D721Med (cell line): ENCODE measurements at places on chromosomes 3 and 15.
A peak's percentile ranks its signal among the peaks of the same experiment; 100 is the strongest.

GRCh38 chr15:88865498-88866099, 29.7 kb downstream of the HAPLN3 start:
- no peak for DNase-seq

GRCh38 chr3:178672275-178672674, 136.0 kb downstream of the KCNMB2 start:
- no peak for DNase-seq

GRCh38 chr3:8239718-8240695, 261.6 kb upstream of the LMCD1 start:
- no peak for DNase-seq

GRCh38 chr3:142947799-142948575, 15.5 kb downstream of the PAQR9 start:
- no peak for DNase-seq

DNA sequence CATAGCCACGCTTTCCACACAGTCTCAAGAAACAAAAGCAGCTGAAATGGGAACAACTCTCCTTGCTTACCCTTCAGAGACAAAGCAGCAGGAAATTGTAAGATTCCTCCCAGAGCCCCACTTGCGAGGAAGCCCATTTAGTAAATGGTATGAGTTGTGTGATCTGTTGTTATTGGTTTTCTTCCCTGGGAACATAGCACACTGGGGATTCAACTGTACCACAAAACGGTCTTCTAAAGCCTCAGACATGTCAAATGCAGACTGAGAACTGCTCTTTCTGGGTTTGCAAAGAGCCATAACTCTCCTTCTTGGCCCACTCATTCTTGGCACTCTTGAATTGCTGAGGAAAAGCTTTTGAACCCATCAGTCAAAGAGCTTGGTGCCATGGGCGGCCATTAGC, 101.0 kb upstream of the COL8A1 start:
- no peak for DNase-seq

- DNase-seq: no peak
Measured at GRCh38 chr15:99668533-99669182, 64.6 kb downstream of the LYSMD4 start.

GRCh38 chr15:93265111-93265556, 176.1 kb upstream of the RGMA start:
- no peak for DNase-seq

- no peak for DNase-seq
Measured at GRCh38 chr15:59434481-59434880, 3.5 kb upstream of the FAM81A start.

DNA sequence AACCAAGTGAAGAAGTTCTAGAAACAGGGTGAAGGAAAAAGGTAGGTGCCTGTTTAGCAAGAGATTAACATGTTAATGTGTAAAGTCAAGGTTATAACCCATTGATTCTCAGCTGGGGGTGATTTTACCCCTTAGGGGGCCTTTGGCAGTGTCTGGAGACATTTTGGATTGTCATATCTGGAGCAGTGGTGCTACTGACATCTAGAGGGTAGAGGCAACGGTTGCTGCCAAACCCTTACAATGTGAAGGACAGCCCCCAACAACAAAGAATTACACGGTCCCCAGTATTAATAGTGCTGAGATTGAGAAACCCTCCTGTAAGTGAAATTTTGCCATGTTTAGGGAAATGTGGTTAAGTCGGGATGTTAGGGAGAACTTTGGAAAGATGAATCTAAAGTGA, 74.7 kb downstream of the CRYBG3 start:
- no peak for DNase-seq

GRCh38 chr15:28984421-28985315, 98.9 kb downstream of the APBA2 start:
- no peak for DNase-seq

DNA sequence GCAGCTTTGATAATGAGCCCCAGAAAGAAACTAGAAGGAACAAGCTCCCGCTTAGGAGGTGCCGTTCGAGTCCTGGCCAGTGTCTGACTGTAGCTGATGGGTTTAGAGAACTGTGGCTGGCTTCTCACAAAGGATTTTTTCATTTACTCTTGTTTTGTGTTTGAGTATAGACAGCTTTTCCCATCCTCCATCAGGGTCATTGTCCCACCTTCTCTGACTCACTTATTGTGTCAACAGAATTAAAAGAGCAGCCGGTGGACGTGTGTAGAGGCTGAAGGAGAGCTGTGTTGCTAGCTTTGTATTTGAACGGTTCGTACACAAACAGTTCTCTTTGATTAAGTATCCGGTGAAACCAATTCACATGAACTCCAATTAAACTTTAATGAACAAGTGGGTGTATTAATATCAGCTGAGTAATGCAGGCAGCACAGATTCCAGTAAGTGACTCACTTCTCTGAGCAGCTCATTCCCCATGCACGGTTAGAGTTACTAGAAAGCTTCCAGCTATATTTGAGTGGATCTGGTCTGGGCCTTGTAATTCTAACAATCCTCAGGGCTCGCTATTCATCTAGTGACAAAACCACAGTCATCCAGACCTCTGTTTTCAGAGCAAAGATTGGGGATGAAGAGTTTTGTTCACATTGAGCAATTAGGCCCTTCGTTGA, 141.0 kb downstream of the LPP start:
- no peak for DNase-seq

DNA sequence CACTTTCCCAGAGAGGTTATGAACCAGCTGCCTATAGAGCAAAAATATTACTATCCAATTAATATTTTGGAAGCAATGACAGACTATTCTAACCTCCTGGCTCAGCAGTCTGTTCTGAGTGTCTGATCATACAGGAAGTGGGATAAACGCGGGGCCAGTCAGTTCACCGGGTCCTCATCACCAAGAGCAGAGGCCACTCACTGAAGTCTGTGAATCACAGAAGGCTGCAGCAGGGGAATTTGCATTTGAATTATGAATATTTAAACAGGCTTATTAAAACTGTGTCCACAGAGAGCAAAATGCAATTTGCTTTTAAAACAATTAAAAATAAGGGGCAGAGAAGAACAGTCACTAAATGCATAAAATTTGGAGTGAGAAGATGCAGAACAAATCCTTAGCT, 305.2 kb downstream of the MCTP2 start:
- DNase-seq: no peak

GRCh38 chr3:141419946-141420345, 51.6 kb downstream of the ZBTB38 start:
- no peak for DNase-seq

DNA sequence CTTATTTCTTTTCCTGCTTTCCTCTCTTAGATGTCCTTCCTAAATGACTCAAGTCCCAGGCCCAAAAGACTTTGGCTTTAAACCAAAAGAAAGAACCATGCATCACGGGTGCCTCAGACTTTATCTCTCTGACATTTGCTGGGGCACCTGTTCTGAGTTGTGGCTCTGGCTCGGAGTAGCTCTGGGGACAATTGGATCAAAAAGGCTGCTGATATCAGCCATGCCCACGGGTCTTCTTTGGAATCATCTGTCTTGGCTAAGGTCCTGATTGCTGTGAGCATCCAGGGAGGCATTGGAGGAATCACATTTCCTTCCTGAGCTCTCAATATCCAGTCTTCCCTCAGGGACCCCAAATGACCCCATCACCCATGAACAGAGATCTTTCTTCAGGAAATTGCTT, 59.9 kb downstream of the CLSTN2 start:
- DNase-seq: no peak

DNA sequence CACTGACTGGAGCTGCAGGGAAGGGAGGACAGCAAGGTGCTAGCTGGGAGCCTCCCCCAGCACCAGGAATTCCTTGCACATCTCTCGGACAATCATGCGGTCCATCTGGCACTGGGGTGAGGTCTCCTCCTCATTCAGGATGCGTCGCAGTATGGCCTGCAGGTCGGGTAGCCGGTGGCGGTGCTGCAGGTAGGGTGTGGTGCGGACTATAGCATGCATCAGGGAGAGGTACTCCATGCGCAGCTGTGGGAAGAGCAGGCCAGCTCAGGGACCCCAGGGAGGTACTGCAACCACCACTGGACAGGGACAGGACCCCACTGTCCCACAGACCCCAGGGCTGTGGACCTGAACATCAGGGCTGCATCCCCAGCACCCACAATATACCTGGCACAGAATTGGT, 11.2 kb downstream of the NCKIPSD start:
- DNase-seq: no peak

GRCh38 chr3:159884661-159885402, 103.8 kb upstream of the IL12A start:
- no peak for DNase-seq

DNA sequence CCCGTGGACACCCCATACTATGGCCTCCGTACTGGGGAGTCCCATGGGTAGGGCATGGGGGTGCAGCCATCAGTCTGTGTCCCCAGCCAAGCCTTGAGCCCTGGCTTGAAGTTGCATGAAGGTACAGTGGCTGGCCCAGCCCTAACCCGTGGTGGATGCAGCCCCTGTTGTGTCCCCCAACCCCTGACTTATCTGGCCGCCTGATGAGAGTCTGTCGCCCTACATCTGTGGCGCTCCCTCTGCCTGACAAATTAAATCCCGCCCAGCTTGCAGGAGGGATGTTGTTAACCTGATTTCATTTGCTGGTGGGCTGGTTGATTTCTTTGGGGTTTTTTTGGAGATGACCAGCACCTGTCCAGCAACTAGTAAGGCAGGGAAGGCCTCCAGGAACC, 186.1 kb downstream of the APBA2 start:
- DNase-seq: no peak

DNA sequence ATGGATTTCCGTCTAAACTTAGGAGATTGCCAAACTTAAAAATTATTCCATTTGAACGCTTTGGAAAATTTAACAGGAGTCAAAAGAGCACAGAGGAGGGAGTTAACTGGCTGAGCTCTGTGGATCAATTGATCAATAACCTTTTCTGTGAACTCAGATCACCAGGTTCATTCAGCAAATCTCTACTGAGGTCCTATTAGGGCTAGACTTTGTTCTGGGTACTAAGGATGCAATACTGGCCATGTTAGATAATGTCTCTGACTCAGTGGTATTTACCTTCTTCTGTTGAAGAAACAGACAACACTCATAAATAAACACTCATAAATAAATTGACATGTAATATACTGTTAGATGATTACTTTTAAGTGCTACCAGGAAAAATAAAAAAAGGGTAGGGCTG, 323.4 kb upstream of the SUCLG2 start:
- no peak for DNase-seq

GRCh38 chr3:138936741-138937689, 9.9 kb downstream of the FOXL2 start:
- no peak for DNase-seq

GRCh38 chr3:134094491-134094890, 64.8 kb upstream of the SLCO2A1 start:
- DNase-seq: no peak

- no peak for DNase-seq
Measured at GRCh38 chr3:111863942-111864694, 5.1 kb downstream of the PHLDB2 start.

- no peak for DNase-seq
Measured at GRCh38 chr3:127439621-127440020, 150.9 kb downstream of the TPRA1 start.

GRCh38 chr3:46671541-46672348, 21.7 kb downstream of the ALS2CL start:
- peak; percentile 1 for DNase-seq

GRCh38 chr3:106560451-106560966, 691.7 kb upstream of the CBLB start:
- DNase-seq: no peak

- no peak for DNase-seq
Measured at GRCh38 chr15:68990231-68990991, 24.1 kb upstream of the NOX5 start.

DNA sequence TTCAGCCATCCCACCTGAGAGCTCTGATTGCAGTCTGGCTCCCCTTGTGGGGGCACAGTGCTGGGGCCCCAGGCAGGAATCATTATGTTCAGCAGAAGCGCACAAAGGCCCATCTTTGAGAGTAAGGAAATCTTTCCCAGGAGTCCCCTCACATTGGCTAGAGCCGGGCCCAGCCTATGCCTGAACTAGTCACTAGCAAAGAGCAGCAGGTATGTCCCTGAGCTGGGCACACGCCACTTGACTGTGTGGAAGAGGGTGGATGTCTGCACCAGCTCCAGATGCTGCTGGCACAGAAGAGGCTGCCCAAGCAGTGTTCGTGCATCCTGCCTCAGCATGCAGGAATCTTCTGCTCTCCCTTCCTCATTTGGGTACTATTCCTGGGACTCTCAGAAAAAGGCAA, 26.3 kb downstream of the NR1I2 start:
- DNase-seq: no peak

GRCh38 chr3:69511361-69511760, 125.5 kb upstream of the FRMD4B start:
- DNase-seq: no peak

GRCh38 chr3:15456321-15456720, 28.9 kb downstream of the EAF1 start:
- no peak for DNase-seq

- DNase-seq: no peak
Measured at GRCh38 chr15:77387365-77388105, 32.4 kb downstream of the PEAK1 start.

- no peak for DNase-seq
Measured at GRCh38 chr3:4986782-4987537, 7.7 kb downstream of the BHLHE40 start.

DNA sequence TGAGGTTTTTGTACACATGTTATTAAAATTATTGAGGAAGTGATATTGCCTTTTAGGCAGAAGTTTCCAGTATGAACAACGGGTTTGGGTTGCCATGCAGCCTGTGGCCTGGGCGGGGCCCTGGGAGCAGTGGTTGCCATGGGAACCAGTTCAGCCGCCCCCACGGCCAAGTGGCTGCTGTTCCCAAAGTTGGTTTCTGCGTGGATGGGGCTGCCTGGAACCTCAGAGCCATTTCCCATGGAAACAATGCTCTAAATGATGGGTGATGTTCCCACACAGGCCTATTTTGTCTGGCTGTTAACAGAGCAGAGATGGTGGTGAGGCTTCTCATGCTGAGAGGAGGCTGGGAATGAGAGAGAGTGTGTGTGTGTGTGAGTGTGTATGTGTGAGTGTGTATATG, 19.5 kb downstream of the MRAS start:
- DNase-seq: no peak

GRCh38 chr3:22265403-22265802, 514.4 kb upstream of the ZNF385D start:
- no peak for DNase-seq

- no peak for DNase-seq
Measured at GRCh38 chr15:38004218-38004861, 69.9 kb downstream of the TMCO5A start.
